Anterior cingulate cortex (tissue), 58 donors: ENCODE measurements at places on chromosomes 16 and 17.

- no peak for DNase-seq
Measured at GRCh38 chr16:84964386-84965128, 46.8 kb downstream of the ZDHHC7 start.

DNA sequence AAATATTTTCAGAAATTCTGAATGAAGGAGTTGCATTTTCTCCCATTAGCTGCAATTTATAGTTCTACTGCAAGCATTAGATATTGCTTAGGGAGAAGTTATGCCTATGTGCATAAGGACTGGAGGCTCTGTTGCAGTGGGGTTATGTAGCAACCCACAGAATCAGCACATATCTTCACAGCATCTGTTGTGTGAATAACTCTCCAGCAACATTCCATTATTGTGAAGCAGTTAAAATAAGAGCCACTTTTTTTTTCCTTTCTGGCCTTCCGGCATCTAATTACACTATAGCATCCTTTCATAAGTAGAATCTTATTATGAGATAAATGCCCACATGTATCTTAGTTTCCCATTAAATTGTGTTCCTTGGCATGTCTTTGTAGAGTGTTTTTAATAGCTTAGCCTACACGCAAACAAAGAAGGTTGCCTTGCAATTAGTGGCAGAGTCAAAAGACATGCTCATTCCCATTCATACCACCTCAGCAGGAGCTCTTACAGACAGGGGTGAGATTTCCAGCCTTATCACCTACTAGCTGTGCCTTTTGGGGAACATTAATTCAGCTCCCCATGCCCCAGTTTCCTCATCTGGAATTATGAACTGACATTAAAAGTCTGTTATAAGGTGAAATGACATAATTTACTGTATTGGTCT is 596.0 kb upstream of the GOT2 start:
- no peak for DNase-seq

DNA sequence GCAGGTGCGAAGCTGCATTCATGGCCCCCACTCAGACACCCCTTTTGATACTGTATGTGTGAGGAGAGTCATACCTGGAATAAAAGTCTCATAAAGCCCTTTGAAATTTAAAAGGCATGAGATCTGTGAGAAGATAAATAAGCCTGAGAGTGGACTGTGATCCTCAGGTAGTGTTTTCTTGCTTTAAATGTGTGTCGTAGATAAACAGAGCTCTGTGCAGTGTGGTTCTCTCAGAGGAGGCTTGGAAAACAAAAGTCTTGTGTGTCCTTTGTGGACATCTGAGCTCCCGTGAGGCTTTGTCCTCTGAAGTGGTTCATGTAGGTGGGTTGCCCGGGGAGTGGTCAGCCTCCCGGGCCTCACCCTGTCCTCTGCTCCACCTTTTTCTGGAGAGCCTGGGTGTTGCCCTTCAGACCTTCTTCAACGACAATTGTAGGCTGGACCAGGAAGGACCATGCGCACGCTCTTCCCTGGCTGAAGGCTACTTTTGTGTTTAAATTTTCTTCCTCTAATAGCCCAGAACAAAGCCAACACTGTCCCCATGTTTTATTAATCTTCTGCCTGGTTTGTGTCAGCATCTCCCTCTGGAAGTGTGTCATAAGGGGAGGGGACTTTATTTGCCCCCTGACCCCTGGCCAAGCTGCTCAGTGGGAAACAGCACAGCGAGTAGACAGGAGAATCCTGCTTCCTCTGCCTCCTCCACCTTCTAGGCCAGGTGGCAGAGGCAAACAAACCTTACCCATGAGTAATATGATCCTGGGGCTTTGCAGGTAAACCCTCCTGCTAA is 151.2 kb downstream of the MSI2 start:
- DNase-seq, result no peak

- DNase-seq, result no peak
Measured at GRCh38 chr16:23765933-23766332, 11.1 kb downstream of the CHP2 start.

- DNase-seq, result no peak
Measured at GRCh38 chr16:797120-797420, 3.5 kb downstream of the GNG13 start.

DNA sequence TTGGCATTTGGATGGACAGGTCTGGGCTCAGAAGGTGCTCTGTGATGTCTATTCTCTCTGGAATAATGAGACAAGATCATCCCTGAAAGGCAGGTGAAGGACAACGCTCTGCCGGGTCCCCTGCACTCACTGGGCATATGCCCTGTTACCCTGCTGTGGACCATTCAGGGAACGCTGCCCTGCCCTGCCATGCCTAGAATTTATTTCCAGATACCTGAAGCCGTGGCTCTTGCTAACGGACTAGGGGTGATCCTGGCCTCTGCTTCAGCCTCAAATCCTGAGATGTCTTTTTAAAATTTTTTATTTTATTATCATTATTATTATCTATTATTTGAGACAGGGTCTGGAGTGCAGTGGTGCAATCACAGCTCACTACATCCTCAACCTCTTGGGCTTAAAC is 3.9 kb downstream of the SLC5A11 start:
- DNase-seq, result no peak
